WTC11 (cell line): ENCODE measurements at places on chromosomes 12 and 14.

- peaks cover 9% of the 10 kb centered on the region; the same call in 1 of the 2 replicates for H3K27me3 ChIP-seq
- peak overlapping the region; percentile 61 for H3K4me3 ChIP-seq
- DNase-seq: peak; percentile 90
- no peaks in the 10 kb centered on the region for H3K36me3 ChIP-seq
- H3K27ac ChIP-seq: 0 out of 2 replicates have a peak overlapping the region, but pooled peaks have one; percentile 18
These were observed 5.0 kb upstream of the AQP2 start for GRCh38 chr12:49945394-49946080.

DNA sequence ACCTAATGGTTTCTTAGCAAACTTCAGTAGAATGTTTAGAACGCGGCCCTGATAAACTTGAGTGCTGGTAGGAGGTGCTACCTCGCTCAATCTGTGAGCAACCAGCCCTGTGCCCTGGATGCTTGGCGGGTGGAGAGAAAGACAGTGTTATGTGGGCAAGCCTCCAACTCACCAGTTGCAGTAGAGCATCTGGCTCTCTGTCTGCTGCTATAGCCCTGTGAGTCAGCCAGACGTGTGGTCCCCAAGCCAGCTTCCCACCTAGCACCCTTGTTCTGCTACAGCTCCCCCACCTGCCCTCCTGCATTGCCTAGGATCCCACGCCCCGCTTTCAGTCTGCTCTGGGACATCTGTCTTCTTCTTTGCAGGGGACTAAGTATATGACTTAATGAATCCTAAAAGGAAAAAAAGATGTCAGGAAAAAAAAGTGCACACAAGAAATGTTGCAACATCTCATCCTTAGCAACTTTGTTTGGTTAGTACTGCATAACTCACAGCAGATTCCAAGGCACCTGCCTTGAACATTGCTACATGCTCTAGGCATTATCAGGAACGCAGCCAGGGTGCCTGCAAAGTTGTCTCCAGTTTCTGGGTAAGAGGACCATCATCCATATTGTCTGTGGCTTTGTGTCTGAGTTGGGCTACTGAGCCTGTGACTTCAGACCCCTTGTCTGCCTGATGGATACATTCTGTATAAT lies 13.6 kb downstream of the SNRNP35 start:
- H3K27ac ChIP-seq: no peak overlapping the region
- no peaks in the 10 kb centered on the region for H3K4me1 ChIP-seq
- DNase-seq: no peak
- H3K4me3 ChIP-seq: no peak overlapping the region

GRCh38 chr14:47246367-47246766 lies 429.0 kb downstream of the MDGA2 start:
- H3K4me1 ChIP-seq: no peaks in the 10 kb centered on the region
- H3K27me3 ChIP-seq: peaks cover 4% of the 10 kb centered on the region; the same call in 1 of the 2 replicates
- H3K4me3 ChIP-seq: no peak overlapping the region
- H3K27ac ChIP-seq: no peak overlapping the region
- H3K36me3 ChIP-seq: peaks cover 9% of the 10 kb centered on the region

DNA sequence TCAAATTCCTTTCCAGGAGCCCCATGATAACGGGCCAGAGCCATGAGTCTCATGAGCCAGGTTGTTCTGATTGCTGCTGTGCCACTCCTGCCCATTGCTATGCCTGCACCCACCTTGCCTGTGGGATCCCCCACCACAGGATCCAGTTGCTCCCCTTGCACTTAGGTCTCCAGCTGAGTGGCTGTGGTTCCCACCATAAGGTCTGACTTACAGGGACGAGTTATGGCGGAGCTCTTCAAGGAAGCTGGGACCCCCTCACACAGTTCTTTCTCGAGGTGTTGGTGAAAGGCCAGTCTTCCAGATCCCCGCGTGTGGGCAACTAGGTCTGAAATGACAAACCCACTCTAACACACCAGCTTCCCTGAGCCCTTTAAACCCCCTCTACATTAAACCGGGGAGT lies 111.9 kb upstream of the C14orf180 start:
- no peaks in the 10 kb centered on the region for H3K4me1 ChIP-seq
- no peaks in the 10 kb centered on the region for H3K36me3 ChIP-seq
- DNase-seq: no peak

DNA sequence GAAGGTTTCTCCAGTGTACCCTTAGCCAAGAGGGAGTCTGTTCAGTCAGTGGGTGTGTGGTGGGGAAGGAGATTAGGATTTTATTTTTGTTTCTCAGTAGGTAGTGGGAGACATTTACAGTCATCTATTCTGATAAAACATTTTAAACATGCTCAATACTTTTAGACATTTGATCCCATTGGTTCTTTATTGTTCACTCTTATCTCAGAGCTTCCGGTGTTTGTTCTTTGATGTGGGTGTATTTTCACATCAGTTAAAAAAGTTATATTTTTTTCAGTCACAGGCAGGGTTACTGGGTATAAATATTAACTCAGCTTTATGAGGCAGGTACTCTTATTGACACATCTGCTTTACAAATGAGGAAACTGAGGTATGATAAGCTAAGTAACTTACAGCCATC lies 43.3 kb upstream of the LRRK2 start:
- H3K36me3 ChIP-seq: peaks cover 15% of the 10 kb centered on the region
- H3K27ac ChIP-seq: no peak overlapping the region
- peaks cover 4% of the 10 kb centered on the region; the same call in 1 of the 2 replicates for H3K4me1 ChIP-seq
- H3K4me3 ChIP-seq: no peak overlapping the region
- DNase-seq: no peak
